ENCODE measurements at places on chromosomes 2 and 18. TPM values are rescaled to one million over a fixed set of nuclear protein-coding genes. Genes with fewer than 3 reads are reported as not detected.

DNA sequence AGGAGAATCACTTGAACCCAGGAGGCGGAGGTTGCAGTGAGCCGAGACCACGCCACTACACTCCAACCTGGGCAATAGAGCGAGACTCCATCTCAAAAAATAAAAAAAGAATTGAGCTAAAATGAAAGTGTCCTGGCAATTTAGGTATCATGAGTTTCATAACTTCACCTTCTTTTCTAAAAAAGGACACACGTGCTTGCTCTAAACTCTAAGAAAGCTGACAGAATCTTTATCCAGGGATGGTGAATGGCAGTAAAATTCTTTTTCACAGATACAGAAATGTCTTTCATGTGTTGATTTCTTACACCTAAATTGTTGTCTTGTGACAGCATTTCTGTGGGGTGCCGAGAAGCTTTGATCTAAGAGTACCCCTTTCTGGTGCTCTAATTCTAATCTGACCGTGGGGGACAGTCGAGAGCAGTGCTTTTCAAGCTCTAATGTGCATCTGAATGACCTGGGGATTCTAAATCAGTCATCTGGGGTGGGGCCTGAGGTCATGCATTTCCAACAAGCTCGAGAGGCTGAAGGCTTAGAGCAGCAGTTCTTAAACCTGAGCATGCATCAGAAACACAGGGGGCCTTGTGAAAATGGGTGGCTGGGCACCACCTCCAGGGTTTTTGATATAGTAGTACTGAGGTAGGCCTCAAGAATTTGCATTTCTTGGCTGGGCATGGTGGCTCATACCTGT is 42.1 kb upstream of the REL start:
- no peak for DNase-seq

DNA sequence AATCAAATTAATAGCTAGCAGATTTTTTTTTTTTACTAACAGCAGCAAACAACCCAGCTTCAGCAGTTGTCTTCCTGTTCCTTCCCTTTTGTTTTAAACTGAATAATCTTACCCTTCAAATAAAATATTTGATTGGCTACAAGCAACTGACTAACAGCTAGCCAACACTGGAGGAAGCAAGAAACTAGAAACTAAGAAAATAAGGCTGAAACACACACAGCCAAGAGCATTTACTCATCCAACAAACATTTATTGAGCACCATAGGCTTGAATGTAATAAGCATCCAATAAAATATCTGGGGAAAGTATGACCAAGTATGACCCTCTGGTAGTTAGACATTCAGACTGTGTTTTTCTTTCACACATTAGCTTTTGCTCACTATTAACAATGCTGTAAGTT is 189.2 kb downstream of the CD226 start:
- DNase-seq, result no peak

DNA sequence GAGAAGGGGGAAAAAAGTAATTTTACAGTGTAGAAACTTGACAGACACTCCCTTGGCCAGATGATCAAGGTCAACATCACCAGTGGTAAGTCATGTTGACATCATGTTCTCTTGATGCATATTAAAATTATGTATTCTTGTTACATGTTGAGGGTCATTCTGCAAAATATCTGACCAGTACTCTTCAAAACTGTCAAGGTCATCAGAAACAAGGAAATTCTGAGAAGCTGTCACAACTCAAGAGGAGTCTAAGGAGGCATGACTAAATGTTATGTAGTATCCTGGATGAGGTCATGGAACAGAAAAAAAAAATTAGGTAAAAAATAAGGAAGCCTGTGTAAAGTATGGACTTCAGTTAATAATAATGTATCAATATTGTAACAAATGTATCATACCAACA is 6.3 kb downstream of the SGPP2 start:
- DNase-seq, result no peak

- DNase-seq, result no peak
Measured at GRCh38 chr2:161223139-161223732, 63.0 kb downstream of the TANK start.

- no peak for DNase-seq
Measured at GRCh38 chr2:136143603-136144451, 25.9 kb upstream of the CXCR4 start.

GRCh38 chr2:46001290-46001689 is 295.9 kb upstream of the EPAS1 start:
- DNase-seq, result no peak

DNA sequence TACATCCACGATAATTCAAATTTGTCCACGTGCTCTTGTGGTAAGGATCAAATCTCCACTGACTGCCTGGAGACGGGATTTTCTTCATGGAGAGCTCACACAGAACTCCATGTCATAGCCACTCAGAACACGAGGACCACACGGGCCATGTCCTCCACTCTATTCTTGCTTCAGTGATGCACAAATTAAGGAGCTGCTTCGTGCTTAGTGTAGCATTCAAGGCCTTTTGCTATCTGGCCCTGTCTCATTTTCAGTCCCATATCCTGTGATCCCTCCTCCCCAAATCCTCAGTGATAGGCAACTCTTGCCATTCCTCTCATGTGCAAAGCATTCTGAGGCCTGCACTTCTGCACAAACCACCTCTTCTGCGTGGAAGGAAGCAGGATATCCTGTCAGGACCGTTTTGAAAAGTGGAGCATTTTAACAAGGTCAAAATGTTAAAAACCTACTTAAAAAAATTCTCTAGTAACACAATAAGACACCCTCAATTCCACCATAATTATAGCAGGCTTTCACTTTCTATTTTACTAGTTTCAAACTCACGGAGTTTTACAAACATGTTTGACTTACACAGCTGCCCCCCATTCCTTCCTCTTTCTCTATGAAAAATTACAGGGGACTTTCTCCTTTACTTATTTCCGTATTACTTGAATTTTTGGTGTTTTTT is 35.2 kb downstream of the ST3GAL5 start:
- DNase-seq, result no peak

PEX13 gene
- polyA plus RNA-seq, result 32.4 TPM

TXNDC2 gene
- polyA plus RNA-seq, result 0.10 TPM
